ENCODE measurements at places on chromosomes 13 and 19.

GRCh38 chr13:93217721-93218261 is 8.8 kb upstream of the GPC6 start:
- no peak for DNase-seq

DNA sequence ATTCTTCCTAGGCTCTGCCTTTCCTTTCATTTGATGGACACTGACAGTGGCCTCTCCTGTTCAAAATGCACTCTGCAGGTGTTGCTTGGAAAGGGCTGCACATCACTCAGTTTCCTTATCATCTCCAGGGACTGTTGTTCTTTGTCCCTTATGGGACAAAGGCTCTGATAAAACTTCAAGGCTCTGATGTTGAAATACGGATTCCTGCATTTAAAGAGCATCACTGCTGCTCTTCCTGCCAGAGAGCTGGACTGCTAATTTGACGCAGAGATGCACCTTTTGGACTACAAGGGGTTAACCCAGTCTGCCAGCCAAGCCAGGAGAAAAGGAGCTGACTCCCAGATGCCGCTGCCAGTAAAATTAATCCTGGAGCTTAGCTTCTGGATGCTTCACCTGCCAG is 952.1 kb downstream of the DIAPH3 start:
- no peak for DNase-seq

GRCh38 chr13:36154567-36155291 is 23.5 kb upstream of the DCLK1 start:
- DNase-seq, result no peak

GRCh38 chr19:1648459-1648849 is 4.0 kb downstream of the TCF3 start:
- DNase-seq, result no peak

- DNase-seq, result no peak
These were observed 908.0 kb upstream of the ATXN8OS start for GRCh38 chr13:69199664-69200063.

DNA sequence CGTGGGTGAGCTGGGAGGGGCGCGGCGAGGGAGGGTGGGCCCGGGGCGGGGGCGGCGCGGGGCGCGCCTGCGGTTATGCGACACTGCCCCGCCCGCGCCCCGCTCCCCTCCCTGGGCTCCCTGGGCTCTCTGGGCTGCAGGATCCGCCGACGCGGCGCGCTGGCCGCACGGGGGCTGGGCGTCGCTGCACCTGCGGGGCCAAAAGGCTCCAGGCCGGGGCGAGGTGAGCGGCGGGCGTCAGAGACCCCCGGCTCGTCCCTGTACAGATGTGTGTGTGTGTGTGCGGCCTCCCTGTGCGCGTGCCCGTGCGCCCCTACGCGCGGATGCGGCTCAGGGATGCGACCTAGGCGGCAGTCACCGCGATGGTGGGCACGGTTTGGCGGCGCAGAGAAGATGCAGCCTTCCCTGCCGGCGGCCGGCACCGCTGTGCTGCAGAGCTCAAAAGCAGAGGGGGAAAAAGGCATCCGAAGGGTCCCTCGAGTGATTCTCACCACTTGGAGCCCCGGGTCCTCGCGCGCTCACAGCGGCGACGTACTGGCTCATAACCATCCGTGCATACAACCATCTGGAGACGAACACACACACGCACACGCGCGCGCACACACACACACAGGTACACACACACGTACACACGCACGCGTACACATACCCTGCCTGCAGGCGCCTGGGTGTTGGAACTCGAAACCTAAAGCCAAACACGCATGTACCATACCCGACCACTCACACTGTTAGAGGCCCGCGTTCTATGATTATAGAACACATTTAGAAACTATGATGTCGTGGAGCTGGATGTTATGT is 709 bp downstream of the ATP8A2 start:
- DNase-seq, result no peak

- DNase-seq, result peak; percentile 42
These were observed 493 bp upstream of the LHFPL6 start for GRCh38 chr13:39603424-39603947.

DNA sequence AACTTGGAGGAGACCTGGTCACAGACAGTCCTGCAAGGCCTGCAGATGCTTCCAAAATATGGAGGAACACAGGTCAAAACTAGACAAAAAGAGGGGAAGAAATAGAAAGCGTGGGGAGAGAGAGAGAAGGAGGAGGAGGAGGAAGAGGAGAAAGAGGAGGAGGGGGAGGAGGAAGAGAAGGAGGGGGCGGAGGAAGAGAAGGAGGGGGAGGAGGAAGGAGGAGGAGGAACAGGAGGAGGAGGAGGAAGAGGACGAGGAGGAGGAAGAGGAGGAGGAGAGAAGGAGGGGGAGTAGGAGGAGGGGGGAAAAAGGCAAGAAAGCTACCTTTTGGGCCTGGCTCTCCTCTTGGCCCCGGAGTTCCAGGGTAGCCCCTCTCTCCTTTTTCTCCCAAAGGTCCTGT is 105.8 kb downstream of the COL4A1 start:
- DNase-seq, result no peak

GRCh38 chr13:95676105-95676761 is 706 bp upstream of the DNAJC3 start:
- peak; percentile 72 for DNase-seq

GRCh38 chr19:35666251-35666913 is at the start of gene UPK1A:
TSS of gene UPK1A (plus strand) at chr19:35666517. CDS start at chr19:35666813, 296 bp downstream.
- DNase-seq, result no peak

- DNase-seq, result no peak
These were observed 11.1 kb downstream of the LYL1 start for GRCh38 chr19:13091400-13092157.

- no peak for DNase-seq
These were observed 856.6 kb upstream of the SPRY2 start for GRCh38 chr13:81197483-81197882.

DNA sequence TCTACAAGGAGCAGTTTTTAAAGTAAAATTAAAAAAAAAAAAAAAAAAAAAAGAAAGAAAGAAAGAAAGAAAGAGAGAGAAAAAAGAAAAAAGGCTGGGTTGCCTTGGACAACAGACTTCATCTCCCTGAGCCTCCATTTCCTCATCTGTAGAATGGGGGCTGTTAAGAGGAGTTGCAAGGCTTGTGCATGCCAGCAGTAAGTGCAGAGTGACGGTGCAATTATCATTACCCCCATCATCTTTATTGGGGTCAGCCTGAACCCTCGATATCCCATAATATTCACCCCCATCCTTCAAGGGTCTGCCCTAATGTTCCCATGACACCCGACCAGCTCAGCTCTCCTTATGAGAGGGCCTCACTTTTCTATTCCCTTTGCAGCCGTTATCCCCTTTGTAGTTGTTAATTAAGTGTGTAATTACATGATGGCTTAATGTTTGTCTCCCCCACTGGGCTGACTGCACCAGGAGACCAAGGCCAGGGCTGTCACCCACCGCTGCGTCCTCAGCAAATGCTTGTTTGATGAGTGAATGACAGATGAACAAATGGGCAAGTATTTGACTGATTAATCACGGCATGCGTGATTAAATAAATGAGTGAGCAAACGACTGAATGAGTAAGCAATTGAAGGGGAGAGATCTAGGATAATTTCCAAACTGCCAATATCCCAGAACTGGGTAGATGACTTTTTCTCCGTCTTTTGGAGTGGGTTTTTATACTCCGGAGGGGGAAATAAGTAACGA is 10.1 kb downstream of the FOSB start:
- no peak for DNase-seq

GRCh38 chr13:78596399-78596735 is 7.0 kb downstream of the POU4F1 start:
- DNase-seq, result no peak

- DNase-seq, result no peak
These were observed 169.5 kb upstream of the UBL3 start for GRCh38 chr13:30019648-30020626.

GRCh38 chr13:24280720-24281119 is 28.7 kb upstream of the C1QTNF9 start:
- no peak for DNase-seq

- no peak for DNase-seq
These were observed 24.4 kb downstream of the PPP2R1A start for GRCh38 chr19:52214241-52214640.

- no peak for DNase-seq
These were observed 7.7 kb upstream of the PTOV1 start for GRCh38 chr19:49843265-49843664.

DNA sequence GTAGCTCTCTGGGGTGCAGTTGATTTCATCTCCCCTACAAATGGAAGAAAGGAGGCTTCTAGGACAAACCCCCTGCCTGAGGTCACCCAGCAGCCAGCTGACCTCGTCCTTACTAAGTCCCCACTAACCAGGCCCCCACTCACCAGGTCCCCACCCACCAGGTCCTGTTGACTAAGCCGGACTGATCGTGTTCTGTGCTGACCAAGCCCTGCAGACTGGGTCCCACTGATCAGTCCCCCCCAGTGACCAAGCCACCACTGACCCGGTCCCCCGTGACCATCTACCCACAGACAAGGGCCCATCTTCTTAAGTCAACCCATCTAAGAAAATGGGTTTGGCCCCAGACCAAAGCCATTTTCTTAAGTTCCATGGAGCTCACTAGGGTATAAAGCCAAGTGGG is 36.8 kb upstream of the TPM4 start:
- no peak for DNase-seq

GRCh38 chr13:70668983-70669382 is 560.7 kb upstream of the KLHL1 start:
- DNase-seq, result no peak

- no peak for DNase-seq
These were observed 452.7 kb downstream of the TSHZ3 start for GRCh38 chr19:30896554-30896953.
